ENCODE measurements at places on chromosomes 5 and 9. TPM values are rescaled to one million over a fixed set of nuclear protein-coding genes. Genes with fewer than 3 reads are reported as not detected.

The PHYHD1 gene
- total RNA-seq, result 0.49 TPM

The NR5A1 gene
- not detected for total RNA-seq

The IFNE gene
- not detected for total RNA-seq

- DNase-seq, result no peak
These were observed 22.7 kb upstream of the NDUFS4 start for GRCh38 chr5:53537711-53538110.

DNA sequence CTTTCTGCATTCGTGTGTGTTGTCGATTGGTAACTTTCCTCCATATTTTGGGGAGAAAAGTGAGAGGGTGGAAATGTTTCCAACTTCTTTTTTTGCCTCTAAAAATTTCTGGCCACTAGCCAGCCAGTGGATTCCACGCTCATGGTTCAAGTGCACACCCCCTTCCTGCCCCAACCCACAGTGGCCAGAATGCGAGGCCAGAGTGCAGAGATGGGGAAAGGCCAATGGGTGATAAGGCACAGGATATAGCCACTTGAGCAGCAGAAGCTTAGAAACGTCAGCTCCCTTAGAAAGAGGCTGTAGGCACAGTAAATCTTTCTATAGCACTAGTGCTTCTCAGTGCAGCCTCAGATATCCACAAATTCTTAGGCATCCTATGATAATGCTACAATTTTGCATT, 75.8 kb upstream of the ADRB2 start:
- DNase-seq, result no peak

- no peak for DNase-seq
These were observed 77.3 kb downstream of the SLC38A9 start for GRCh38 chr5:55634866-55635265.

DNA sequence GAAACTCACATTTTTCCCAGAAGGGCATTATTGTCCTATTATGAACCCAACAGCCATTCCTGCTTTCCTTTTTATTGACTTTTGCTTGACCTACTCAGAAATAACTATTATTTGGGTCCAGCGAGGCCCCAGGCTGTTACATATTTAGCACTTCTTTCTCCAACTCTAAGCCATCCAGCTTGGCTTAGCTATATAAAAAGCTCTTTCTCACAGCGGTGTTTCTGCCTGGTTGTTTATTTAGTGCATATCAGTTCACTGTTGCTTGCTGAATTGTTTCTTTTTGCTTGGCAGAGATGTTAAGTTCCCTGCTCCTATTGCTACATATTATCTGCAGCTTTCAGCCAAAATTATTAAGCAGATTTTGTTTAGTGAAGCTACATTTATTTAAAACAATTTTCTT, 1156.8 kb upstream of the SEMA6A start:
- DNase-seq, result no peak

- DNase-seq, result no peak
These were observed 26.6 kb upstream of the TLR4 start for GRCh38 chr9:117677572-117677971.

DNA sequence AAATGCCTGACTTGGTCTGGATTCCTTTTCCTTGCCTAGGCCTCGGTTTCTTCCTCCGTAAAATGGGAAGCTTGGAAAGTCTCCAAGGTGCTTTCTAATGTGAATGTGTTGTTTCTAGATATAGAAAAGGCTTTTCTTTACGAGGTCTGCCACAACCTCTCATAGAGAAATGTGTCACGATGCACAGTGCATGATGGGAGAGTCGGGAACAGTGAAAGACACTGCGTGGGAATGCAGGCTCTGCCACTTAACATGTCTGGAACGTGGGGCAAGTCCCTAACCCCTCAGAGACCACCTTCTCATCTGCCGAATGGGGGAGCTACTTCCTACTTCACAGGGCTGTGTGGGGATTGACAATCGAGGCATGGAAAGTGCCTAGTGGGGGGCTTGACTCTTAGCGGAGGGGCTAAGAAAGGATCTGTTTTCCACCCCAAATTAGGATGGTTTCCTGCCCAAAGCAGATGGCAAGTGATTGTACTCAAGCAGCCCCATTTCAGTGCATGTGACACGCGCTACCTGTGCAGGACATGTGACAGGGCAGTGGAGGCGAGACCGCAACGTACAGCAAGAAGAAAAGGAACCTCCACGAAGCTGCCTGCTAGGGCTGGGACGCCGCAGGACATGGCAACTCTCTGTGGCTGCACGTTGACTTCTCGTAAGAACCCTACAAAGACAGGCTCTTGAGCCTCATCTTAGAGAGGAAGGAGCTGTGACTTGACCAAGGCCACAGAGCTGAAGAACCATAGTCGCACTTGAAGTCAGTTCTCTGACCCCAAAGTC, 115.2 kb downstream of the CRB2 start:
- no peak for DNase-seq

GRCh38 chr9:136416427-136416826, 6.0 kb downstream of the PMPCA start:
- no peak for DNase-seq
